Stimulated activated CD4-positive, alpha-beta T cell treated with anti-CD3 and anti-CD28 coated beads, TNF-alpha, amount 100 ng/mL, for 1 hour (primary cell): ENCODE measurements at places on chromosomes 6 and 20.

DNA sequence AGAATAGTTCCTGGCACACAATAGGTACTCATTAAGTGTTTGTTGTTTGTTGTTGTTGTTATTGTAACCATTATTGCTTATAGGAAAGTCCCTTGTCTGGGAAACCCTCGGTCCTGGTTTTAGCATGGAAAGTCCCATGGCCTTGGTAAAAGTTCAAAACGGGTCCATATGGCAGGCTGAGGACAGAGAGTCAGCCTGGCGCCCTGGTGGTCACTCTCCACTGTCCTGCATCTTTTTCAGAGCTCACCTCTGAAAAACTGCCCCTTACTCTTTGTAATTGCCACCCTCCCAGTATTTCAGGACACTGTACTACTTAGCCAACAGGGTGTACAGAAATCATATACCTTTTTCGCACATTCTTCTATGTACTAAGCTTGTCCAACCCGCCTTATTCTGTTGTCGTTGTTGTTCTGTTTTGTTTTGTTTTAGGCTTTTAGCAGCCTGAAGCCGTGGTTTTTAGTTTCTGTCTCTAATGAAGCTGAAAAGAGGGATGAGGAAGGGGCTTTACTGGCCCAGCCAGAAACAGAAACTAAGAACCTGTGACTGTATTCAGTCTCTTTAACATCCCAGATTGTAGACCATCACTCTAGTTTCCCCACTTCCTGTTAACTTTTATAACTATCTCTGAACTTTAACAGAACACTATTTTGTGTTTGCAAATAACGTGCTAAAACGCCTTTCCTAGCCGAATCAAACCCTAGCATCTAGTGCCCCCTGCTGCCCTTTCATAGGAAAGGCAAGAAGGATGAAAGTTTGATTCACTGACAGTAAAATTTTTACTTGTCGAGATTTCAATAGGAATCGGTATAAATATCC lies 7.6 kb upstream of the TMEM14A start:
- DNase-seq, result no peak

DNA sequence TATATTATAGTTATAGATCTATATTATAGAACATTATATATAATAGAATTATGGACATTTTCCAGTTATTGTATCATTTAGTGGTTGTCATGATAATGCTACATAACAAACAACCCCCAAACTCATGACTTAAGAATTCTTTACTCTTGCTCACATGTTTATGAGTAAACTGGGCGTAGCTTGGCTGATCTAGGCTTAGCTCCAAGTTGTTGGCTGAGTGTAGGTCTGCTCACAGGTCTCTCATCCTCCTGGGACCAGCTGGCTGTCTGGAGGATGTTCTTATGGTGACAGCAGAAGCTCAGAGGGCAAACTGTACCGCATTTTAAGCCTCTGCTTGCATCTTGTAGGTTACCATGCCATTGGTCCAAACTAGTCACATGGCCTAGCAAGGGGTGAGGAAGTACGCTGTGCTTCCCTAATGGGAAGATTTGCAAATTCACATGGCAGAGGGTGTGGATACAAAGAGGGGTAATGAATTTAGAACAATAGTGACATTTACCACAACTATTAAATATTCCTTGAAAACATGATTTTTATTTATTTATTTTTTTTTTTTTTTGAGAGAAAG lies 34.2 kb downstream of the ARHGAP40 start:
- no peak for DNase-seq

DNA sequence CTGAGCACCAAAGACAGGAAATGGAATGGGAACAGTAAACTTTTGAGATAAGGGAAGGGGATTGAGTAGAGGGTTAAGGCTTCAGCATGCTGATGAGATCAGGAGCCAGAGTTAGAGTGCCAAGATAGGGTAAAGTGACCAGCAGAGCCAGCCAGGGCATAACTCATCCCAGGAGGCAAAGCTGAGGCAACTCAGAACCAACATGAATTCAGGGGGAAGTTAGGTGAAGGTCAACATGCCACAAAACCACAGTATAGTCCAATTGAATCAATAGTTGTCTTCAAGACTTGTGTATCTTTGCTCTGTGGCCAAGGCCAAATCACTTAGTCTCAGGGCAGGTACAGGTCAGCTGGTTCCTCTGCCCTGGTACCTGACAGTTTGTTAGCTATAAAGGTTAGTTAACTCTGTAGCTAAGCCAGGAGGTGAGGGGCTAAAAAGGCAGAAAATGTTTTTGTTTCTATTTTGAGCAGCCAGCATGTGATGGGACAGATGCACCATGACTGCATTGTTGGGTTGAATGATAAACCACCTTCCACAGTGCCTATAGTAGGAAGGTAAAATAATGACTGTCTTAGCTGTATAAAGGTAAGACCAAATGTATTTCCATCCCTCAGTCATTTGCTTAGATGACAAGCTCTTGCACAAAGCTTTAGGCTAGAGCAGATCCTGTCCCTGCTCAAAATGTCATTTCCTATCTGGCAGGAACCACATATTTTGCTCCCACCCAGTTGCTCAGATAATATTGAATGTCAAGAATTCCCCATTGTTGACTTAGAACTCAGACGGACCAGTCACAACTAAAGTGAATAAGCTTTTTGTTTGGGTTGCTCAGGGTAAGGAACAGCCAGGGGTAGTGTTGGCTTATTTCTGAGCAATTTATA lies 15.8 kb downstream of the RNF8 start:
- DNase-seq, result no peak

- DNase-seq, result no peak
Measured at GRCh38 chr6:4773181-4773580, 3.0 kb upstream of the CDYL start.

- DNase-seq, result no peak
Measured at GRCh38 chr6:22412994-22413393, 116.2 kb upstream of the PRL start.

- no peak for DNase-seq
Measured at GRCh38 chr6:44265722-44266233, 427 bp upstream of the NFKBIE start.

GRCh38 chr6:109693111-109693510 lies 2.0 kb downstream of the FIG4 start:
- DNase-seq, result no peak
